ENCODE measurements at places on chromosomes 5 and 9.

DNA sequence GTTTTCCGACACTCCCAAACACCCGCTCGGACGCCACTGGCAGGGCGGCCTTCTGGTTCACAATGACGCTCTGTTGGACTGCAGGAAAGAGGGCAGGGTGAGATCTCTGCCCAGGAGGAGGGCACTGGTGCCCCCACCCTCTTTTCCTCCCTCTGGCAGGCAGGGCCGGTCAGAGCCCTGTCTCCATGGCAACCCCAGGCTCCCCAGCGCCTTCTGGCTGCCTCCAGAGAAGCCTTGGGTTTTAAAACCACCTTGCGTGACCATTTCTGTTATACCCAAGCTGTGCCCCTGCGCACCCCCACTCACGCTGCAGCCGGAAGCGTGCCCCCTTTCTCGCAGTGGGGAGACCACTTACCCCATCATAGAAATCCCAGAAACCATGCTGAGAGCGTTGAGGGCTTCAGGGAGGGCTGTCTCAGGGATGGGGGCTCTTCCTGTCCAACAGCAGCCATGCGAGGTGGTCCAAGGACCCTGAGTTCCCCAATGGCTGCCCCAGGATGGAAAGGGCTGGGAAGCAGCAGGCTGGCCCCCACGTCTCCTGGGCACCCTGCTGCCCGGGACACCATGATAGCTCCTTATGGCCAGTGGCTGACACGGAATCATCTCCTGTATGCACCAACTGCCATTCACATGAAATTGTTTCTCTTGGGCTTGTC lies 7.3 kb downstream of the C9orf50 start:
- no peak for DNase-seq

DNA sequence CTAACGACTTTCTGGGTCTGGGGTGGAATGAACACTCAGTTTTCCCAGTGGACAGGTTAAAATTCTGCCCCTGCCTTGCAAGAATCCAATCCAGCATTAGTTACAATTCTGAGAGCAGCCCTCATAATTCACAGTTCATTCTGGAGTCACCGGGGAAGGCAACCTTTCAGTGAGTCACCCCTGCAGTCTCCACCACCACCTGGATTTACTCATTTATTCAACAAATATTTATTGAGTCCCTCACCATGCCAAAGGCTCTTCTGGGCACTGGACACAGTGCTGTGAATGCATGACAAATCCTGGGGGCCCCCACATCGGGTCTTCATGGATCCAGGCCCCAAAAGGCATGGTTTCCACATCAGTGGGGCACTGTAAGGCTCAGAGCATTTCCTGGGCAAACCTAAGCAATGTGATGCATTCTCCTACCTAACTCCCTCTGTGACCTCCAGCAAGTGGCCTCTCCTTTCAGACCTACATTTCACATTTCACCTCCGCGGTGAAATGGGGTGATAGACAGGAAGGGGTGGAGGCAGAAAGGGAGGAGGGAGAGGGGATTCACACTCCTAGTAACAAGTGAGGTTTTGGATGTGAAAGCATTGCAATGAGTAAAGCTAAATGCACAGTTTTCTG lies 6.4 kb upstream of the MSX2 start:
- DNase-seq: no peak

- no peak for DNase-seq
Observed at GRCh38 chr5:142618130-142618523, 67.8 kb downstream of the FGF1 start.

DNA sequence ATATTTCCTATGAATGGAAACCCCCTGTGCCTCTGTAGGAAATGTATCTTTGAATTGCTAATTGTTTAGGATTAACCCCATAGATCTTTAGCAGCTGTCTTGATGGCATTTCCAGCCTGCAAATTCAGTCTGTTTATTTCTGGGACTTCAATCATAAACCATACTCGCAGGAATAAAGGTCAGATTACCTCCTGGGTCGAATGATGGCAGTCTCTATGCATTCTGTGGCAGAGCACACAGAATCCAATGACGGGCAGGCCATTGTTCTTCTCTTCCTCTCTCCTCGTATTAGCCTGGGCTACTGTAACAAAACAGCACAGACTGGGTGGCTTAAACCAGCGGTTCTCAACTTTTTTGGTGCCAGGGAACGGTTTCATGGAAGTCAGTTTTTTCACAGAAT lies 199.9 kb downstream of the PCSK5 start:
- DNase-seq: no peak

DNA sequence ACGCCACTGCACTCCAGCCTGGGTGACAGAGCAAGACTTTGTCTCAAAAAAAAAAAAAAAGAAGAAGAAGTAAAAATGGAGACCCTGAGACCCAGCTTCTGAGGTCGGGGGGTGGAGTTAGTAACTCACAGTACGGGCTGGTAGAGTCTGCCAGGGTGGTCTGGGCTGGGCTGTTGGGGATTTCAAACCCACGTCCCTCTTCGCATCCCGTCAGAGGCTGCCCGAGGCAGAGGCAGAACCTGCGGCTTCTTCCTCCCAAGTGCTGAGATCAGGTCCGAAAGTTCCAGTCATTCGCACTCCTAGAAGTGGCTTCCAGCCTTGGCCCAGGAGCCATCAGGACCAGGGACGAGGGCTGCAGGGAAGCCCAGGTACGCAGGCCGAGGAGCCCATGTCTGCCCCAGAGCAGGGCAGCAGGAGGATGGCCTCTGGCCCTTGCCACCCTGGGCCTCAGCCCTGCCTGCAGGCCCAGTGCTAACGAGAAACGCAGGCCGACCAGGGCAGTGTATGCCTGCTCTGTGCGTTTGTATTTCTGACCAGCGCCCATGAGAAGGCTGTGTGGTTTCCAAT lies 9.9 kb upstream of the SLC2A6 start:
- DNase-seq: no peak

DNA sequence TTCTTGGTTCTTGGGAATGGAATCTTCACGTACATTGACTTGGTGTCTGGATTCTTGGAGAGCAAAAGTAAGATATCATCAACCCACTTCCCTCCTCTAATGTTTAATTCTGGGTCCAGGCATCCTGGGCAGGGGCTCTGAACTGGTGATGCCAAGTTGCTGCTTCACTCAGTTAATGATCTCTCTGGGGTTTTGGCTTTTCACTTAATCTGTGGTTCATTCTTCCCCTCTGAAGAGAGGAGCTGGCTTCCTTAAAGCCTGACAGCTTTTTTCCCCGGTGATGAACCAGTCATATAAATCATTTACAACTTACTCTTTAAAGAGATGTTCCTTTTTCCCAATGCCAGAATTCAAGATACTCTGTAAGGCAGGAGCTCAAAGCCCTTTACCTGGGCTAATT lies 65.9 kb downstream of the ARHGAP26 start:
- DNase-seq: no peak

- no peak for DNase-seq
Observed at GRCh38 chr9:88975966-88976889, 15.0 kb upstream of the S1PR3 start.

GRCh38 chr9:137075275-137075775 lies 2.0 kb upstream of the UAP1L1 start:
- no peak for DNase-seq

- no peak for DNase-seq
Observed at GRCh38 chr9:72187121-72187695, 38.0 kb downstream of the GDA start.

DNA sequence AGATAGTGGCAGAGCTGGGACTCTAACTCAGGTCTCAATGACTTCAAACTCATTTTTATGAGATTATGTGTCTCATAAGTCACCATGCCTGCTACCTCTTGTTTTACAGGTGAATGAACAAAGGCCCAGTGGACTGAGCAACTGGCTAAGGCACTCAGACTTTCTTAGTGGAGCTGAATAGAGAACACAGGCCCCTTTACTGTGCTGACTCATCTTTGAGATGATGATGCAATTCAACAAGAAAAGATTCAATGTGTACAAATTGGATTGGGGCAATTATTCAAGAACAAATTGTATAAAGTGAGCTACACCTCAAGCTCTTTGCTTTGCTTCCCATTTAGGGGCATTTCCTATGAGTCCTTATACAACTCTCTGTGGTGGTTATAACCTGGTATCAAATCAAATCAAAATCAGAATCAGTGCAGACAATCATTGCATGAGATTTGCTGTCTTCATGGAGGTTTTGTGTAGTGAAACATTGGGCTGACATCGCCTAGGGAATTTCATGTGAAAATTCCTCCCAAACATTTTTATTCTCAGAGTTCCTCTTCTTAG lies 84.3 kb upstream of the PPP2R2B start:
- DNase-seq: no peak

DNA sequence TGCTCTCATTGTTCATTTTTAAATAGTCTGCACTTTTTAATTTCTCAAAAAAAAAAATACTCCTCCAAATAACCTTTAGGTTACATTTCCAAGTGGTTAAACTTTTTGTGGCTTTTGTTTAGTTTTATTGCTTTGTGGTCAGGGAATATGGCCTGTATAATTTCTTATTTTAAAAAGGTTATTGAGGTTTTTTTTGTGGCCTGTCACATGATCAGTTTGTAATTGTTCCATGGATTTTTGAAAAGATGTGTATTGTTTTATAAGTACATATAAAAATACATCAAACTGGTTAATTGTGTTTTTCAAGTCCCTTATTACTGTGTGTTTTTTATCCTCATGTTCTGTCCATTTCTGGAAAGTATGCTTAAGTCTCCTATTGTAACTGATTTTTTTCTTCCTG lies 64.0 kb downstream of the ZNF618 start:
- DNase-seq: no peak

- DNase-seq: no peak
Observed at GRCh38 chr9:120153258-120153657, 426.7 kb downstream of the CDK5RAP2 start.

- DNase-seq: no peak
Observed at GRCh38 chr5:113147537-113147936, 170.9 kb downstream of the DCP2 start.

DNA sequence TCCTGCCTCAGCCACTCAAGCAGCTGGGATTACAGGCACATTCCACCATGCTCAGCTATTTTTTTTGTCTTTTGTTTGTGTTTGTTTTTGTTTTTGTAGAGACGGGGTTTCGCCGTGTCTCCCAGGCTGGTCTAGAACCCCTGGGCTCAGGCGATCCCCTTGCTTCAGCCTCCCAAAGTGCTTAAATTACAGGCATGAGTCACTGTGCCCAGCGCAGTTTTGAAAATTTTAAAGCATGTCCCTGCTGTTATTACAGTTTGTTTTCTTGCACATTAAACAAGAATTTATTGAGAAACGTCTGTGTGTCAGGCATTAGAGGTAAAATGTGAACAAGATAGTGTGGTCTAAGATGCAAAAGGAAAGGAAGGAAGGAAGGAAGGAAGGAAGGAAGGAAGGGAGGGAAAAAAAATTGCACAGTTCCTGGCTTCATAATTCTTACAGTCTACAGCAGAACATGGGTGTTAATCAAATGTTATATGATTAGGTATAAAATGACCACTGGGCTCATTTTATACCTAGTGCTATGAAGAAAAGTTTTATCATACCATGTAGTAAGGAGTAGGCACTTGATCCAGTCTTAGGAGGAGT lies 205.4 kb downstream of the SNX18 start:
- DNase-seq: no peak

DNA sequence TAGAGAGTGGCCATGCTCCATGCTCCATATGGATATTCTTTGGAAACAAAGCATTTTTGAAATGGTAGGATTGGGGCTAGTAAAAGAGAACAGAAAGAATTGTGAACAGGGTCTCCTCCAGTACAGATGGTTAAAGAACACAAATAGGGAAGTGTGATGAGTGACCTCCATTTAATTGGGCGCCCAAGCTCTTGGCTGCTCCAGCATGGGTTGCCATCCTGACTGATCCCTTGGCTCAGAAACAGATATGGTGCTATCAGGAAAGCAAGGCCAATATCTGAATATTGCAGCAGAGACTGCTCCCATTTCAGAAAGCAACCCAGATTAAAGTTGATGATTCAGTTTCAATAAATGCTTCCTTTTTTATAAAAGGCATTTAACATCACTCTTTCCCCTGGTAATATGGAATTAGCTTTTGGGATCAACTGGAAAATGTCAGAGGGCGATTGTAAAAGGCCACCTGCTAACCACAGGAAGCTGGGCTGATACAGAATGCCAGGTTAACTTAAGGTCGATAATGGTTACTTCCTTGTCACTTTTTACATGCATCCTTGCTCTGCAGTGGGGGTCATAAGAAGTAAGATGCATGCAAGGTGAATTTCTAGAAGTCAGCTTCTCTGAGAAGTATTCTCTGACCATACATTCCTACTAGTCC lies 52.9 kb downstream of the TMC1 start:
- DNase-seq: no peak

GRCh38 chr9:82968388-82968787 lies 94.6 kb downstream of the RASEF start:
- DNase-seq: no peak

DNA sequence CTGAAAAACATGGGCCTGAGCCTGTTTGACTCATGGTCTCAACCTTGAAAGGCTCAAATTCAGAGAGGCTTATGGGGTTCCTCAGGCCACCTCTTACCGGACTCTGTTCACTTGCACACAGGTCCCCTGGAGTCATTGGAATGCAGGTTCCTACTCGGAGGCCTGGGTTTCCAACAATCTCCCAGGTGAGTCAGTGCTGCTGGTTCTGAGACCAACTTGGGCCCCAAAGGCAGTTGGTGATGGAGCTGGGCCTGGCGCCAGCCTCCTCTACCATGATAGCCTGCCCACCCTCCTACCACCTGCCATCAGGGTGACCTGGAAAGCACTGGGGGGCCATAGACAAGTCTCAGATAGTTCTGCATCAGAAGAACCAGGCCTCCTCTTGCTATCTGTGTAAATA lies 188.4 kb downstream of the RGS3 start:
- DNase-seq: no peak

- DNase-seq: no peak
Observed at GRCh38 chr5:118520771-118521415, 467.5 kb downstream of the DTWD2 start.

- DNase-seq: no peak
Observed at GRCh38 chr9:115637661-115638060, 515.9 kb upstream of the PAPPA start.

DNA sequence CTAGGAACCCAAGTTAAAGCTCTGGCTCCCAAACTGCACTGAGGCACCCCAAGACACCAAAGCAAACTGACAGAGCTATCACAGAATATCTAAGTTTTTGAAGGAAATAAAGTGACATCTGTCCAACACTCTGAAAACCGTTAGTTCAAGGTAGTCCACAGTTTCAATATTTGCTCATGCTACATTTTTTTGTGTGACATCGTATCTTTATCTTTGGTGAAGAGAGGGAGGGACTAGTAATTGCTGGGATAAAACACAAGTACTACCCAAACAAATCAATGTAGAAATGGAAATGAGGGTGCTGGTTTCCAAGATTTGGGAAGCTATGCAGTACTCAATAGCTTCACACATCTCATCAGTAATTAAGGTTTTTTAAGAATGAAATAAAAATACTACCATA lies 20.6 kb downstream of the LIFR start:
- DNase-seq: no peak

DNA sequence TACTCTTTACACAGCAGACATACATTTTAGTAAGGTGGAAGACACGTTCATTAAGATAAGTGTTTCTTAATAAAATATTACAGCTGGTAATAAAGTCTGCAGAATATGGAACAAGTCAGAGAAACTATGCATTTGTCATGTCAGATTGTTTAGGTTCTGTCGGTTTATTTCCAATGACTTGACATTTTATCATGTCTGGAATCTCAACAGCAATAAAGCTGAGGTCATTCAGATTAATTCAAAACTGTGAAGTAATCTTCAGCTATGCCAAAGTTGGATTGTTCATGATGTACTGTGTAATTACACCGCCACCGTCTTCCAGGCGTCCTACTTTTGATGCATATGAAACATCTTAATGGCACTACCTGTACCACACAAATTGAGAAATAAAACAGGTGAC lies 1032.6 kb downstream of the CDH12 start:
- no peak for DNase-seq
